ENCODE measurements at places on chromosomes 3 and 15. TPM values are rescaled to one million over a fixed set of nuclear protein-coding genes. Genes with fewer than 3 reads are reported as not detected.
A peak's percentile ranks its signal among the peaks of the same experiment; 100 is the strongest.

IGSF11 gene
- total RNA-seq: 0.37 TPM

SLC9C1 gene
- not detected for total RNA-seq

MSL2 gene
- total RNA-seq: 23.2 TPM

STRIT1 gene
- total RNA-seq: not detected

GOLGA8M gene
- total RNA-seq: not detected

TRPM1 gene
- total RNA-seq: not detected

SLC2A2 gene
- total RNA-seq: not detected

SERF2 gene
- total RNA-seq: 1,001 TPM

PLCL2 gene
- 35.4 TPM for total RNA-seq

GRCh38 chr3:74842141-74842540 lies 227.7 kb upstream of the CNTN3 start:
- H3K36me3 ChIP-seq: no peaks in the 10 kb centered on the region
- H3K27ac ChIP-seq: no peak overlapping the region
- H3K4me3 ChIP-seq: no peak overlapping the region

DNA sequence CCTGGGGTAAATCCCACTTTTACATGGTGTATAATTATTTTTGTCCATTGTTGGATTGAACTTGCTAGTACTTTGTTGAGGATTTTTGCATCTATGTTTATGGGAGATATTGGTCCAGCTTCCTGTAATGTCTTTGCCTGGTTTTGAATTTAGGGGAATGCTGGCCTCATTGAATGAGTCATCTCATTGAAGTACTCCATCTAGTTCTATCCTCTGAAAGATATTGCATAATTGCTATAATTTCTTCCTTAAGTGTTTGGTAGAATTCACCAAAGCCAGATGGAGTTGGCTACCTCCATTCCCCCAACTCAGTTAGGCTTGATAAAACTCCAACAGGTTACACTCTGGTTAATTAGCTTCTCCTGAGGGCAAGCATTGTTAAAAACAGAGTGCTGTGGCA lies 237.4 kb upstream of the TGFBR2 start:
- H3K36me3 ChIP-seq: no peaks in the 10 kb centered on the region
- H3K27ac ChIP-seq: no peak overlapping the region
- no peak overlapping the region for H3K4me3 ChIP-seq
- H3K27me3 ChIP-seq: no peaks in the 10 kb centered on the region
- H3K4me1 ChIP-seq: peaks cover 9% of the 10 kb centered on the region

GRCh38 chr15:38216763-38217162 lies 35.9 kb upstream of the SPRED1 start:
- peaks cover 40% of the 10 kb centered on the region for H3K4me1 ChIP-seq
- no peak for DNase-seq
- H3K27ac ChIP-seq: no peak overlapping the region

- H3K36me3 ChIP-seq: no peaks in the 10 kb centered on the region
- no peak overlapping the region for H3K27ac ChIP-seq
- H3K4me1 ChIP-seq: no peaks in the 10 kb centered on the region
Measured at GRCh38 chr3:186824430-186825139, 17.9 kb upstream of the ADIPOQ start.

GRCh38 chr15:33028495-33028894 lies 166.0 kb downstream of the FMN1 start:
- no peak for DNase-seq
- no peaks in the 10 kb centered on the region for H3K4me1 ChIP-seq
- no peaks in the 10 kb centered on the region for H3K27me3 ChIP-seq
- peak overlapping the region; percentile 75 for H3K27ac ChIP-seq

DNA sequence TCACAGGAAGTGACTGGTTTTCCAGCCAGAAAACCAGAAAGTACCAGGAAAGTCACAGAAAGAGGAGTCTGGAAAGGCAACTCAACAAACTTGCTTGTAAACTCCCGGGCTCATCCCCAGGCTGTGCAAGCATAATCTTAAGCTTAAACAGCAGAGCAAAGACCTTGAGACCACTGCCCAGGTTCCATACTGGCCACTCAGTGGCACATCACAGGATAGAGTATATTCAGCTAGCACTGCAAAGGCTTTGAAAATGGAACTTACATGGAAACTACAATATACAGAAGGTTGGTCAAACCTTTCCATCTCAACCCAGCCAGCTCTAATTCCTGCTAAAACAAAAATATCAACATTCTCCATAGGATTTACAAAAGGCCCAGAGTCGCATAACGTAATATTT lies 20.1 kb downstream of the DMXL2 start:
- no peak for DNase-seq
- no peak overlapping the region for H3K27ac ChIP-seq
- H3K27me3 ChIP-seq: no peaks in the 10 kb centered on the region
- no peaks in the 10 kb centered on the region for H3K4me1 ChIP-seq

GRCh38 chr3:27688053-27688452 lies 34.1 kb downstream of the EOMES start:
- H3K36me3 ChIP-seq: no peaks in the 10 kb centered on the region
- H3K4me3 ChIP-seq: no peak overlapping the region
- no peaks in the 10 kb centered on the region for H3K27me3 ChIP-seq
- no peak for DNase-seq

DNA sequence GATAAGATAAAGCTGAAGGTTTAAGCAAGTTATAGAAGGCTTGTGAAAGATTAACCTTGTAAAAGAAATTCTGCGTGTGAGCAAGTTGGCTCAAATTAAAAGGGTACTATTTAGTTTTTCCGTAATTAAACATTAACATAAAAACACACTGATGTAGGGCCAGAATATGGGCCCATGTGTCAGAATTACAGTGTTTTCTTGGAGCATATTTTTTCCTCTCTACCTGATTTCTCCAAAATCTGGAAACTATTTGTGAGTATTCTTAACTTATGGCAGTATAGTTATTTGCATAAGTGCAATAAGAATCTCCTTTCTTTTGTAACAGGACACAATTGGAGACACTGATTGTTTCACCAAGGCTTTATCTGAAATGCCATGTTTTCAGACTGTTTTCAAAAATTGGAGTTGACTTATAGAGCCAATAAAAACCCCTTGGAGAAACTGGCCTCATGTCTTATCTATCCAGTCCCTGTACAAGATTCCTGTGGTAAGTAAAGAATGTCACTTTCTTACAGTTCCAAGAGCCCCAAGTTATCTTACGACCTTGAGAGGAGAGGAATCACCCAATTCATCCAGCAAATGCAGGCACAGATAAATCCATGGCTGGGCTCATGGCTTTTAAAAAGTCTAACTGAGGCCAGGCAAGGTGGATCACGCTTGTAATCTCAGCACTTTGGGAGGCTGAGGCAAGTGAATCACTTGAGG lies 47.8 kb upstream of the P2RY1 start:
- H3K4me1 ChIP-seq: no peaks in the 10 kb centered on the region
- H3K27me3 ChIP-seq: no peaks in the 10 kb centered on the region
- no peak overlapping the region for H3K27ac ChIP-seq
- H3K4me3 ChIP-seq: no peak overlapping the region
- no peaks in the 10 kb centered on the region for H3K36me3 ChIP-seq
- no peak for DNase-seq

DNA sequence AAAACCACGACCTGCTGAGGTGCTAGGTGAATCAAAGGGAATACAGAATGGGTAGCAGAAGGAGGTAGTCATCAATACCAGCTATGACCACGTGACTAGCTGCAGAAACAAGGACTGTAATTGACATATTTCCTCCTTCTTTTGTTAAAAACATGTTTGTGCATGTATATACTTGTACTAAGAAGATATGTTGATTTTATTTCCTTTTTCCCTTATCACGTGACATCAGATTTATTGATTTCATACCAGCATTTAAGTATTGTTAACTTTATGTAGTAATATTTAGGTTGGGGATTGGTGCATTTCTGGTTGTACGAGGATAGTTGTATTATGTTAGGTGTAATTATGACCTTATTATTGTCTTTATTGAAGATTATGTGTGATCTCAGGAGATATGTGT lies 36.2 kb downstream of the PEX5L start:
- no peak overlapping the region for H3K27ac ChIP-seq
- DNase-seq: no peak
- no peaks in the 10 kb centered on the region for H3K4me1 ChIP-seq
- H3K36me3 ChIP-seq: no peaks in the 10 kb centered on the region
- H3K27me3 ChIP-seq: no peaks in the 10 kb centered on the region

GRCh38 chr3:191753196-191753595 lies 292.2 kb downstream of the PYDC2 start:
- no peaks in the 10 kb centered on the region for H3K4me1 ChIP-seq
- DNase-seq: no peak
- no peak overlapping the region for H3K4me3 ChIP-seq
- H3K27ac ChIP-seq: no peak overlapping the region
- H3K27me3 ChIP-seq: no peaks in the 10 kb centered on the region

GRCh38 chr15:65337436-65338070 lies 33.1 kb downstream of the RNU5B-1 start:
- no peaks in the 10 kb centered on the region for H3K36me3 ChIP-seq

DNA sequence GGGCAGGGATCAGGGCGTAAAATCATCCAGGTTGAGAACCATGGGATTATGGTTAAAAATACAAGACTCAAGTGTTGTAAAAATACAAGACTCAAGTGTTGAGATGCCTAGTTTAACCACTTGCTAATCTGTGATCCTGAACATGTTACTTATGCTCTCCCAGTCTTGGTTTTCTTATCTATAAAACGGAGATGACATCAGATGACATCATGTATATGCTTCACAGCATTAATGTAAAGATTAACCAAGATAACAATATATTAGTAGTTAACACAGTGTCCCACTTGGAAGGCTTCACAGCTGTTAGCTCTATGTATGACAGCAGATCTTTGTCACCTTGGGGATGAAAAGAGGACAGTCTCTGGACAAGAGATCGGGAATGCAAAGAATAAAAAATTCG lies 96.2 kb downstream of the PRICKLE2 start:
- H3K36me3 ChIP-seq: no peaks in the 10 kb centered on the region
- H3K4me3 ChIP-seq: no peak overlapping the region
- H3K4me1 ChIP-seq: no peaks in the 10 kb centered on the region

DNA sequence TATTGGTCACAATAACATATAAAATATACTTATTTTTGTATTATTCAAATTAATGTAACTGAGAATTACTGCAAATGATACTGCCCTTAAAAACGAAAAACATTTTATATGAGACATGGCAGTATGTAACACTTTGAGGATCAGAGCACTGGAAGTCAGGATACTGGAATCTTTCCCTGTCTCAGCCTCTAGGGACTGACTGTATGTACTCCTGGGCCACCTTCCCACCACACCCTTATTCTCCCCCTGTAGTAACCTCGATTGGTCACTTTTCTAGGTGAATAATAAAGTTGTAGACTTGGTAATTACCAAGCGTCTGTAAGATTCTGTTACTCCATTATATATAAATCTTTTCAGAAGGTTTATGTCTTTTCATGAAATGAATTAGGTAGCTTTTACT lies 43.0 kb downstream of the LRRC49 start:
- H3K27ac ChIP-seq: no peak overlapping the region
- H3K27me3 ChIP-seq: no peaks in the 10 kb centered on the region
- DNase-seq: no peak
- no peaks in the 10 kb centered on the region for H3K36me3 ChIP-seq

DNA sequence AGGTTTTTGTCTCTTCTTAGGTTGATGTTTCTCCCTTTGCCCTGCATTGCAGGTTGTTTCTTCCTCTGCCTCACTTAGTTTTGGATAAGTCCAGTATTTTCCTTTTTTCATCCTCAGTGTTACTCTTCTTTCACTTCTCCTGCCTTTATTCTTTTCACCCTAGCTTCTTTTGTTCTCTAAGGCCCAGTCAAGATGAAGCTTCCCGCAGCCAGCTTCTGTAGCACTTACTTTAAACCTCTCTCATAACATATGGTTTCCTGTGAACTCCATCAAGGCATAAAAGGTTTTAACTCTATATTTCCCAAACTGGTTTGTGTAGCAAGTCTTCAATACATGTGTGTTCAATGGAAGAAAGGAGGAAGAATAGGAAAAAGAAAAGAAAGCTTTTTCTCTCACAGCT lies 54.1 kb downstream of the TP63 start:
- H3K4me1 ChIP-seq: no peaks in the 10 kb centered on the region
- no peaks in the 10 kb centered on the region for H3K27me3 ChIP-seq
- no peaks in the 10 kb centered on the region for H3K36me3 ChIP-seq
- no peak for DNase-seq

DNA sequence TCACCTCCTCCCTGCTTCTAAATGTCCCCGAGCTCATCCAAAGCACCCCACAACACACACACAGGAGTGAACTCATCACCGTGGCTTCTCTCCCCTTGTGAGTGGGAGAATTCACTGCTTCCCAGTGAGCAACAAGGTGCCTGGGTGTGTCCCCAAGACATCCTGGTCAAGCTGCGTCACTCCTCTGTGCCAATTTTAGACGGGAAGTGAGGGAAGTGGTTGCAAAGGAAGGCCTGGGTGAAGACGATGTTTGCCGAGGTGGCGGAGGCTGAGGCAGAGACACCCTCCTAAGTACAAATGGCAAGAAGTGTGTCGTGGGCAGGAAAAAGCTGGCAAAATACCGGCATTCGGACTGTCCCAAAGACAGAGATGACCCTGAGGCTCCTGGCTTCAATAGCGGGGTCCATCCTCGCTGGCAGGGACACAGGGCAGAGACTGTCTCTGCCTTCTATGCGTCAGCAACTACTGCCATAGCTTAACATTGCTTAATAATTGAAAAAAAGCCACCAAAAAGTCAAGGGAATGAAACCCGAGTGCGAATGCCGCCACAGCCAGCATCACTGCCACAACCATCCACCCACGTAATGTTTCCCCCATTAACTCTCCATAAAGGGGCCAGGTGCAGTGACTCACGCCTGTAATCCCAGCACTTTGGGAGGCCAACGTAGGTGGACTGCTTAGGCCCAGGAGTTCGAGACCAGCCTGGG lies 72.8 kb downstream of the VGLL4 start:
- DNase-seq: no peak
- H3K36me3 ChIP-seq: no peaks in the 10 kb centered on the region
- no peak overlapping the region for H3K4me3 ChIP-seq
- peak overlapping the region; percentile 77 for H3K27ac ChIP-seq
- no peaks in the 10 kb centered on the region for H3K4me1 ChIP-seq

GRCh38 chr15:78685925-78686324 lies 44.9 kb upstream of the CHRNB4 start:
- H3K36me3 ChIP-seq: no peaks in the 10 kb centered on the region
- H3K27ac ChIP-seq: no peak overlapping the region
- DNase-seq: no peak
- H3K4me1 ChIP-seq: no peaks in the 10 kb centered on the region

GRCh38 chr3:42115215-42115614 lies 24.1 kb downstream of the TRAK1 start:
- peaks cover 7% of the 10 kb centered on the region for H3K4me1 ChIP-seq
- H3K36me3 ChIP-seq: no peaks in the 10 kb centered on the region
- no peak for DNase-seq
- no peak overlapping the region for H3K4me3 ChIP-seq

GRCh38 chr15:51751697-51752683 lies 593 bp downstream of the TMOD2 start:
- peak overlapping the region; percentile 83 for H3K27ac ChIP-seq
- no peaks in the 10 kb centered on the region for H3K36me3 ChIP-seq
- H3K4me3 ChIP-seq: peak overlapping the region; percentile 76
- H3K4me1 ChIP-seq: peaks cover 14% of the 10 kb centered on the region
- peaks cover 9% of the 10 kb centered on the region for H3K27me3 ChIP-seq
